Suprapubic skin (tissue), 4 donors: ENCODE measurements at places on chromosomes 16 and 17. TPM values are rescaled to one million over a fixed set of nuclear protein-coding genes. Genes with fewer than 3 reads are reported as not detected.

DNA sequence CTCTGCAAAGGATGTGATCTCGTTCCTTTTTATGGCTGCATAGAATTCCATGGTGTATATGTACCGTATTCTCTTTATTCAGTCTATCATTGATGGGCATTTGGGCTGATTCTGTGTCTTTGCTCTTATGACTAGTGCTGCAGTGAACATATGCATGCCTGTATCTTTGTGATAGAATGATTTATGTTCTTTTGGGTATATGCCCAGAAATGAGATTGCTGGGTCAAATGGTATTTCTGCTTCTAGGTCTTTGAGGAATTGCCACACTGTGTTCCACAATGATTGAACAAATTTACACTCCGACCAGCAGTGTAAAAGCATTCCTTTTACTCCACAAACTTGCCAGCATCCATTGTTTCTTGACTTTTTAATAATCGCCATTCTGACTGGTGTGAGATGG, 60.2 kb upstream of the ADORA2B start:
- no peak for DNase-seq

Gene TEX19
- total RNA-seq, result not detected

Gene ASPA
- 2.0 TPM for total RNA-seq

DNA sequence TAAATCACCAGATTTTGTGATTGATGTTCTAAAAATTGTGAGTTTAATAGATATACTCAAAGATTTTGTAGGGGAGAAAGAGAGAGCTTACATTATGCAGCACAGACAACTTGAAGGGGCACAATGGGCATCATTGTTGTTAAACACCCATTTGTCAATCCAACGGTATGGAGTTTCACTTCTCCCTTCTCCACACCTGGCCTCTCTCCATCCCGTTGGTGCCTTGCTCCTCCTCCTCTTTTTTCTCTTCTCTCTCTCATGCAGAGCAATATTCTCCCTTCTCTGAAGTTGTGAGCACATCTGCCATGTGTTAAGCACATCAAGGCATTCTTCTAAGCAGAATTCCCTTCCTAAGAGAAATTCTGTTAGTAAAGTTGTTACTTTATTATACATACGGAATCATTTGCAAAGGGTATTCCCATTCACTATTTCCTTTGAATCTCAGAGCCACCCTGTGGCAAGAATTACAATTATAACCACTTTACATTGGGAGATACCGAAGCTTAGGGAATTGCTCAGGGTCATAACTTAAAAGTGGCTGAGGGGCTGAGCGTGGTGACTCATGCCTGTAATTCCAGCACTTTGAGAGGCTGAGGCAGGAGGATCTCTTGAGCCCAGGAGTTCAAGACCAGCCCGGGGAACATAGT, 40.5 kb upstream of the SKAP1 start:
- DNase-seq, result no peak

DNA sequence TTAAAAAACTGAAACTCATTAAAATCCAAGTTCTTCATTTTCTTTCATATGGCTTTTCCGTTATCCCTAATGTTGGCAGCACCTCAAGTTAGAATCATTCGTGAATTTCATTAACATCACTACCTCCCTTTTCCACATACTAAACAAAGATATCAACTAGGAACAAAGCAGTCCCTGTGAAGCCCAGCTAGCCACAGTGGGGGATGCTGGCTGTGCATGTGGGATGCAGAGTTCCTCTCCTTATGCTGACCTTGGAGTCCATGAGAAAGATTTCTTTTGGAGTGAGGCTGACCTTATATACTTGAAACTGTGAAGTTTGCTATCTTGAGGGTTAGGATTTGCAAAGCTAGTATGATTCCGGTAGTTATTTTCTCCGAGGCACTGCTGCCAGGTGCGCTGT, 117.6 kb downstream of the TANGO6 start:
- no peak for DNase-seq
